Ammon's horn (tissue), 1 donor: ENCODE measurements at places on chromosomes 7 and 10.

DNA sequence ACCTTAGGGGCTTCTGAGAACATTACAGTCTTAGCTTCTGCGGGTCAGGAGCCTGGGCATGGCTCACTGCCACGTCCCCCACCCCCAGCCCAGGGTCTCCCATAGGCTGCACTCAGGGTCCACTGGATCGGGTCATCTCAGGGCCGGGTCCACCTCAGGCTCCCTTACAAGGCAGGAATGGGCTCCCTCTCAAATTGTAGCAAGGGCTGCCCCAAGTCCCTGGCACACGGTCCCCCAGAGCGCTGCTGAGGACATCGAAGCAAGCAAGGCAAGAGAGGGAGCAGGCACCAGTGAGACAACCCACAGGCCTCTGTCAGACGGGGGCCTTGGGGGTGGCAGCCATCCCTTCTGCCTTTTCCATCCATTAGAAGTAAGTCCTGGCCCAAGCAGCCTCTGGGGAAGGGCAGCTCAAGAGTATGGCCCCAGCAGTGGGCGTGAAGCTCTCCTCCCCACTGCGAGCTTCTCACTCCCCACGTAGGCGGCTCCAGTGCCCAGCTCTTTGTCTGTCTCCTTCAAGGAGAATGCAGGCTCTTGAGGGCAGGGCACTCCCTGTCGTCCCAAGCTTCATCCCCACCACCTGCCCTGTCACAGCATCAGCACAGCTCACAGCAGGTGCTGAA is 18.0 kb upstream of the RET start:
- DNase-seq = no peak

- no peak for DNase-seq
These were observed 61.8 kb downstream of the NEURL1 start for GRCh38 chr10:103555325-103555649.

GRCh38 chr10:43377424-43377883 is 6.0 kb downstream of the FXYD4 start:
- DNase-seq = no peak

DNA sequence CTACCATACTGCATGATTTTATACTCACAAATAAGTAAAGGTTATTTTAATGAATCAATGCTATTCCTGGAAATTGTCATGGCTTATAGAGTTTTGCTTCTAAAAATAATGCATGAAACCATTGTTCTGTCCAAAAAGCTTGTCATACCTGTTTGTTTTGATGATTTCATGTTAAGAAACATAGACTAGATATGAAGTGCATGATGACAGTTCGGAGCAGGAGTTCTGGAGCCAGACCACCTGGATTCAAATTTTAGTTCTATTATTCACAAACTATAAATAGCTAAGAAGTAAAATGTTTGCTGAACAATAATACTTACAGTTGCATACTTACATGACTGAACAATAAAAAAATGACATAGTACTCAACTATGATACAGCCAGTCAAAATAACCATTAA is 107.0 kb upstream of the AKR1E2 start:
- no peak for DNase-seq

DNA sequence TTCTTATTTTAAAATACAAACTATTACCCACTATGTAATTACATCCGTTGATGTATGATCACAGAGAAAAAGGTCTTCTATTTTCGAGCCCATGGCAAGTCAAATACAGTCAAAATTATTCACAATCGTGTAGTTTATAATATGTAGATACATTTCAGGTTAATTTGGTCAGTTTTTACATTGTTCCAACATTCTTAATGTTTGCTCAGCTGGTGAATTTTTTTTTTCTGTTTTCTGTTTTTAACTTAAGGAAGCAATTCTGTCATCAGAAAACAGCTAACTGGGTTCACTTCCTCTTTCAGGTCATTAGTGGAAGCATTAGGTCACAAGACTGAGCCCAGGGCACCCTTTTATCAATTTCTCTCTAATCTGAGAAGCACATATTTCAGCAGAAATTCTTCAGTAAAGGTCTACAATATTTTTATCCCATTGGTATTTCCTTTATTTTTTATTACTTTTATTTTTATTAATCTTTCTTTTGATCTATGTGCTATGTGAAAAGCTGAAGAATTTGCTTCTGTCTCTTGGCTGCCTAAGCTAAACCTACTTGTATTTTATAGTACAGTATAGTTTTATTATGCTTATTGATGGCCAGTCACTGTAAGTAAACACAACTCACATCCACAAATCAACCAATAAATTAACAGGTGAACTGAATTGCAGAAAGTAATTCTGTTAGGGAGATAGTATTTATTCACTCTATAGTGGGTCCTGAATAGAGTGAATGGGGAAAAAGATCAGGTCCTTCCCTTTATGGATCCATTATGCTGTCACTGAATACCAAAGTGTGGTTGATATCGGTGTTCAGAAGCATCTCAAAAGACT is 84.6 kb downstream of the ICA1 start:
- no peak for DNase-seq

- DNase-seq = peak; percentile 67
These were observed 17.1 kb downstream of the ARHGAP21 start for GRCh38 chr10:24706479-24707118.

GRCh38 chr7:17936321-17936720 is 4.0 kb downstream of the SNX13 start:
- DNase-seq = no peak

DNA sequence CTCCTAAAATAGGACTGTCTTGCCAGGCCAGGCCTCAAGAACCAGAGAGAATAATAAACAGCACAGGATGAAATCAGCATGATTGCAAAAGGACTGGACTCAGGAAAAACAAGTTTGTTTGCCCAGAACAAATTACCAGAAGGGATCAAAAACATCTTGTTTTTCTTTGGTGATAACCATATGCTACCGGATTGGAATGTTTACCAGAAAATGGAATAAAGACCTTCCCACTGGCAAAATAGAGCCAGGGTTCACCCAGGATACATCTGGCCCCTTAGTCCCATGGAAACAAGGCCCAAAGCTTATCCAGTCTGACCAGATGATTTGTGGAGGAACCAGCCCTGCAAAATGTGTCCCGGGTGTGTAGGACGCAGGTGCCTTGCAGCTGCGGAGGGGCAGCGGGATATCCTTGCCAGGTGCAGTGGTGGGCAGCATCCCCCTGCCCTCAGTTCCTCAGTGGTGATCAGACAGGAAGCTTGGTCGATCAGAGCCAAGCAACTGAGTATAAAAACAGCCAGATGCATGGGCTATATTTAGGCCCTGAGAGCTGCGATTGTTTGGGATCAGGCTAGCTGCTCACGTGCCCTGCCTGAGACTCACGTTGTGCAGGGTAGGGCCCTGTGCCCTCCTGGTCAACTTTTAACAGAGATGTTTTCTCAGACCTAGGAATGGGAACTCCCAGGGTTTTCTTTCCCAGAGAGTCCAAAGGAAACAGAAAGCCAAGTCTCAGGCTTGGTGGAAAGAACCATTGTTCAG is 4.6 kb upstream of the ZNF22 start:
- peak; percentile 75 for DNase-seq

DNA sequence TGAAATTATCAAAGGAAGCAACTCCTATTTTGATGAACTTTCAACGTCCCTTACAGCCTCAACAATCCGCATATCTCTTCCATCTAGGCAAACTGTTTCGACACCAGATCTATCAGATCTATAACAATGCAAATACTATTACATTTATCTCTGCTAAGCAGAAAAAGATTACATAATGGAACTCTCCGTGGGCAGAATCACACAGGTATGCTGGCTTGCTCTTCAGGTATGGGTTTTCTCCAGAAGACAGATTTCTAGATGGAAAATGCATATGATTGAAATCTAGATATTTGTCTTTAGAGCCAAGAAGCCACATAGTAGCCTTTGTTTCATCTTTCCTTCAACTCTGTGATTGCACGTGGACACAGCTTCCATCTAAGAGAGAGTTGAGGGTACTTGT is 38.6 kb downstream of the ADAM12 start:
- no peak for DNase-seq

DNA sequence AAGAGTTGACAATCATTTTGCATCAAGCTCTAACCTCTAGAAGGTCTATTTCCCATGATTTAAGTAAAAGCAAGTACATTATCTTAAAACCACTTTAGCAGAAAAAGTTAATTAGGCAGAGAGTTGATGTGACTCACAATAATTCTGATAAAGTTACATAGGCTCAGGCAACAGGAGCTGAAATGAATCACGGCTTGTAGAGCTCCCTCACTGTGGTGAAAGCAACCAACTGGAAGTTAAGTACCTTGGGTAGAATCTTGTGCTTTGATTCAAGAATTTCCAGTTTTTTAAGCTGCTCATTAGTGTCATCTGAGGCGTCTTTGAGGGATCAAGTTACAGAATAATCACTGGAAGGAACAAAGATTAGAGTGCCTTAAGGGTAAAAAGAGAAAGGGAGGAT is 68.9 kb upstream of the NFE2L3 start:
- no peak for DNase-seq

DNA sequence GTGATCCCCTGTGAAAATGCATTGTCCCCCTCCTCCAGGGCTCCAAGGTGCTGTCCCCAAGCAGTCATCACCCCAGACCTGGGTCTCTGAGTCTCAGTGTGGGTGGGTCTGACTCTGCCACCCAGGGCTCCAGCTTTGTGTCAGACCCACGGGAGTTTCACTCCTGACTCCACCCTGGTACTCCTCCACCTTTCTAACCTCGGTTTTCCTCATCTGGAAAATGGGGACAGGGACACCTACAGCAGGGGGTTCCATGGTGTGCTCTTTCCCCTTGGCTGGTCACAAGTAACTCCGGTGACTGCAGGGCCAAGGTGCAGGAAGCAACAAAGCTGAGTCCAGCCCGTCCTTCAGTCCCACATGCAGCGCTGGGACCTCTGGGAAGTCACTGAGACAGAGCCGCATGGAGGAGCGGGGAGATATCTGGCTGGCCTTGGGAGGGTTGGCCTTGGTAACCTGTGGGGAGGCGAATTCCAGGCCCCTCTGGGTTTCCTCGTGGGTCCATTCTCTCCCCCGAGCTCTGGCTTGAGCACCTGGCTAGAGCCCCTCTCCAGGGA is 41.8 kb upstream of the RABGEF1 start:
- no peak for DNase-seq

DNA sequence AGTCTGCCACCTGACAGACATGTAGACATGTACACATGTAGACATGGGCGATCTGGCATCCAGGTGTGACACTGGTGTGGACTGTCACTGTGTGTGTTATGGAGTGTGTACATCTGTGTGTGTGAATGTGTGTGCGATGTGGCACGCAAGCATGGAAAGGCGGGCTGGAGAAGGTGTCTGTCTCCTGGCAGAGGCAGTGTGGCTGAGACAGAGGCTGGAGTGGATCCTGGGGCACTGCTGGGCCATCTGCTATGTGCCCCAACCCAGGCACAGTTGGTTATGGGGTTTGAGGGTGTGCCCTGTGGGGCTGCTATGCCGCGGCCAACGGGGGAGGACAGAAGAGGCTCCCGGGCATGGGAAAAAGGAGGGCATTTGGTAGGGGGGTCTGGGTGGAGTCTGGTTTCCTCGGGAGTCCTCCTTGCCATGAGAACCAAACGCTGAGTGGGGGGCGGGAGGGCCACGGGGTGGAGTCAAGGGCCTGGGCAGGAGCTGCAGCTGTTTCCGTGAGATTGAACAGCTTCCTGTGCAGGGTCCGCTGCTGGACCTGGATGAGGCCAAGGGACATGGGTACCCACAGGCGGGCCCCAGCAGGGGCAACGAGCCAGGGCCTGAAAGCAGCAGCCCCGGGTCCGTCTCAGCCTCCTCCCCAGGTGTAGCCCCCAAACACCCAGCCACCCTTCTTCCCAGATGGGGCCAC is 1.3 kb downstream of the ELN start:
- DNase-seq = no peak

DNA sequence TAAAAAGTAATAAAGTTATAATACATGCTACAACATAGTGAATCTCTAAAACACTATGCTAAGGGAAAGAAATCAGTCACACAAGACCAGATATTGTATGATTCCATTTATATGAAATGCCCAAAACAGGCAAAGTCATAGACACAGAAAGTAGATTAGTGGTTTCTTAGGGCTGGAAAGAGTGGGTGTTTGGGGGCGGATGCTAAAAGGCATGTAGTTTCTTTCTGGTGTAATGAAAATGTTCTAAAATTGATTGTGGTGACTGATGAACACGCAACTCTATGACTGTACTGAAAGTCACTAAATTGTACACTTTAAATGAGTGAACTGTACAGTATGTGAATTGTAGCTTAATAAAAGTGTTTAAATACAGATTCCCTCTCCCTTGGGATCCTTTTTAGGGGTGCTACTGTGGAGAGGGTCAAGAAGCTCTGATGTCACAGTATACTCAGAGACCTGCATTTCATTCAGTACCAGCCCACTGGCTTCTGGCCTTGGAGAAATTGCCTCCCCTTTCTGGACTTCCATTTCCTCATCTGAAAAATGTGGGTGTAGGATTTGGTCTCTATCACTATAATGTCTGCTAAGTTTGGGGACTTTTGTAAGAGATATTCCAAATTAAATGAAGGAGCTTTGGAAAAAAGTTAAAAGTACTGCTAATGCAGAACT is 46.4 kb downstream of the AOAH start:
- DNase-seq = no peak

GRCh38 chr10:116611153-116611545 is 9.6 kb upstream of the PNLIPRP2 start:
- no peak for DNase-seq

GRCh38 chr10:123909426-123909825 is 17.8 kb upstream of the CPXM2 start:
- DNase-seq = no peak

DNA sequence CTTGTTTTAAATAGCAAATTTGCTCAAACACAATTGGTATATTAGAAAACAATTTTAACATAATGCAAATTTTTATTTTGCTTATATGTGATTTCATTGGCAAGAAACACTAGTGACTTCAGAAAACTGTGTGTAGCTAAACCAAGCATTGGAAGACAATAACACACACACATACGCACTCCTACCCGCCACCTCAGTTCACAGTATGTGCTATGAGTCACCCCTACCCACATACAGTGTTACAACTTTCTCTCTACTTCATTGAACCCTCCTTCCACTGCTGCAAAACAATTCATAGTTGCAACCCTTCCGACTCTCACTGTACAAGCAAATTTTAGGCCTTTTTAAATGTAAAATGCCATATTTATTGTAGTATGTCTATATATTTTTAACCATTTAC is 119.9 kb upstream of the THSD7A start:
- DNase-seq = peak; percentile 40

GRCh38 chr7:132347123-132347522 is 229.1 kb downstream of the PLXNA4 start:
- no peak for DNase-seq

DNA sequence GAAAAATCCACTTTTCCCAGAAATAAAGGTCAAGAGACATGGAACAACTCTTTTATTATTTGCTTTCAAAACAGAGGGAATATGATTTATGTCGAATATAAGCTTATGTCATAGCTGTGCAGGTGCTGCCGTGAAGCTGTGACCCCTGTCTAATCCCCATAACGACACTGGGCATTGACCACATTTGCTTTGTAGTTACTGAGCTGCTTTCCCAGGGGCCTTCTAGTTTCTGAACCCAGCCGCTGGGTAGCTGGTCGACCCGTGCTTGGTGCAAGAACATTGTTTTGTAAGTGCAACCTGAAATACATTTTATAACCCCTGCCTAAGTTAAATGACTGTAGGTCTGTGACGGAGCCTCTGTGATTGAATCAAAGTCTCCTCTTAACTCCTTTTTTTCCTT is 144.9 kb upstream of the HDAC9 start:
- no peak for DNase-seq

- DNase-seq = no peak
These were observed 48.7 kb upstream of the ZMIZ1 start for GRCh38 chr10:79020015-79020491.

GRCh38 chr7:20952916-20953315 is 166.2 kb upstream of the SP8 start:
- no peak for DNase-seq
